ENCODE measurements at places on chromosomes 2 and 18.

DNA sequence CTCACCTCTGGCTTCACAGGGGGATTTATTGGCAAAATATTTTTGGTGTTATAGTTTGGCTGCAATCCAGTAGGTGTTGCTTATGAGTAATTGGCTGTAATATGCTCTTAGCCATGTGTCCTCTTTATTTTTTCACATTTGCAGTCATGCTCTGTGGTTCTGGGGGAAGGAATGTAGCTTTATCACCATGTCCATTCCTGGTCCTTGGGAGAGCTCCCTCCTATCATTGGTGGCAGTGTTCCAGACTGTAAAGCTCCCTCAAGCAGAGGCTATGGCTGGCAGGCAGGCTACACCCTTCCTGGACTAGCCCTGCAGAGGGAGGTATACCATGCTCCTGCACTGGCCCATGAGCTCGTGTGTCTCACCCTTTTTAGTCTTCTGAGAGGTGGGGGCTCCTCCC is 120.0 kb upstream of the FSIP2 start:
- DNase-seq, result no peak

DNA sequence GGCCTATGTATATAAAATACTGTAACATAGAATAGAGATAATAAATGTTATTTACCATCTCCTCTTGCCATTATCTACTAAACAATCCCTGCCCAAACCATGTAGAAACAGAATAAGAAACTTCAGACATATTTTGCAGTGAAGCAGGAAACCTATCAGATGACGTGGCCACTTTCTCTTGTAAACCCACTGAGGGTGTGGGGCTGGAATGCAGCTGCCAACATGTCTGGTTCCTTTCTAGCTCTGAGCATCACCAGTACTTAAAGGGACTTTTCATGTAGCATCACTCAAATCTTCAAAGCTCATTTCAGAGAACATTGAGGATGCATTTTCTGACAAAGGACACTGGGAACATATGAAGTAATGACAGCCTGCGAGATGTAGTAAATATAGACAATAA is 251.8 kb downstream of the LPIN1 start:
- no peak for DNase-seq

- no peak for DNase-seq
Measured at GRCh38 chr2:145116056-145116455, 596.1 kb upstream of the ZEB2 start.

DNA sequence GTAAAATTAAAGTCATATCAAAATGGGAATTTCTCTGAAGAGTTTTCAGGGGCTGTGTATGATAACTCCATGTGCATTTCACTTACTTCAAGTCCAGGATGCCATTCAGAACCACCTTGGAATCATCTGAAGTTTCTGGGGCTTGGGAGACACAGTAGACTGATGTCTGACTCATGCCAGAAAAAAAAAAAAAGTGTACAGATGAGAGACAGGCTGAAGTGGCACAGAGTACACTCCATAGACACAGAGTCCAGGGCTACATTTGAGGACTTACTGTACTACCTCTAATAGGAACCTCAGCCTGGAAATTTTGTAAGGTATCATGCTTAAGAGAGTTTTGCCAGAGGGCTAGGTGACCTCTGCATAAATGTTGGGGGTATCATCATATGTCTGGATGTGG is 92.0 kb downstream of the SS18 start:
- DNase-seq, result no peak
